ENCODE measurements at places on chromosomes 1 and 21.

DNA sequence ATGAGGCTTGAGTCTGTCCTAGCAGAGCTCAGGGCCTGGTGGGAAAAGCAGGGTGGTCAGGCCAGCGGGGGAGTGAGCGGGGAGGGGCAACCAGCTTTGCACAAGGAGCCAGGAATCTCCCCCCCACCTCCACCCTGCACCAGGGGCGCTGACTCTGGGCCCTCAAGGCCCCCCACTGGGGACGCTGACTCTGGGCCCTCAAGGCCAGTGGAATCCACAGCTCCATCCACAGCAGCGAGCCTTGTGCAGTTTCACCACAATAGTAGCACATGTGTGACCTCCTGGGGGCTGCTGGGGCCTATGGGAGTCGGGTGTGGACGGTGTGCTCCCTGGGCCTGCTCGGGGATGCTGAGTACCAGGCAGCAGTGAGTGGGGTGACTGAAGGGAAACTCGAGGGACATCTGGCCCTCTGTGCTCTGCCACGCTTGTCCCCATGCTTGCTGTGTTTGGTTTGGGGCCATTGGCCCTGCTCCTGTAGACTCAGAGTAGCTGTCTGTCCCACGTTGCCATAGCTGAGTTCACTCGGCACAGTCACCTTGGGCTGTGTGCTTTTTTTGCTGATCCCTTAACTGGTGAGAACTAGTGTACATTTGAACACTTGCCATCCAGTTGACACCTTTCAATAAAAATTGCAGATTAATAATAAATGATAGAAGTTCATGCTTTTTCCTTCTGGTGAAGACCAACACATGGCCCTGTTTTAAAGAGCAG is 89.2 kb downstream of the ADARB1 start:
- no peak for DNase-seq

DNA sequence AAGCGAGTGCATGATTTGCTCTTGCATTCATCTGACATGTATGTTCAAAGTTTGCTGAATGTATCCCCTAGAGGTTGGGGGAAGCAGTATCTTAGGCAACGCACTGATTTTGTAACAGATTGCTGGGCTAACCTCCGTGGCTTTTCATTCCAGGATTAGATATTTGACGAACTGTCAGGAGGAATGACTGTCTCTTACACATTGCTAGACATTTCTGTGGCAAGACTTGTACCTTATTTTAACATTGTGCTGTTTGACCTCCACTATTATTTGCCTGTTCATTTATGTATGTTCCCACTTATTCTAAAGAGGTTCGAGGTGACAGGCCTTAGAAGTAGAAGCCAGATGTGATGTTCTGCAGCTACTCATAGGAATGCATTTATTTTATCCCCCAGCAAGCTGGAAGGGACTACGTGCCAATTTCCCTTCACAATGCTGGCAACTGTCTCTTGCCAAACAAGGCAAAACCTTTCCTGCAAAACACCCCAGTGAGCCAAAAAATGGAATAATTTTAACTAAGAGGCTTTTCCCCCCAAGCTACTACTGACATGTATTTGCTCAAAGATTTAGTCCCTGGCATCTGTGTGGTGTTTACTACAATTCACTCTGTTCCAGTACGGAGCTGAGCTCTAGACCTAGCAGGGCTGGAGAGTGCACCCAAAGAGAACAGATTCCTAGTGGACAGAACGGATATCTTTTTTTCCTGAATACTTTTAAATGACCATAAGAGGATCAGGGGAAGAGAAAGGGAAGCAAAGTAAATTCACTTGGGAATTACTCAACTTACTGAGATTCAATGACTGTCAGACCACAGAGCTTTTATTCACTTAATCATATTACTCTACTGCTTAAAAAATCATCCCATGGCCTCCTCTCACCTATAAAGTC is 646.2 kb downstream of the SMYD3 start:
- DNase-seq: no peak

DNA sequence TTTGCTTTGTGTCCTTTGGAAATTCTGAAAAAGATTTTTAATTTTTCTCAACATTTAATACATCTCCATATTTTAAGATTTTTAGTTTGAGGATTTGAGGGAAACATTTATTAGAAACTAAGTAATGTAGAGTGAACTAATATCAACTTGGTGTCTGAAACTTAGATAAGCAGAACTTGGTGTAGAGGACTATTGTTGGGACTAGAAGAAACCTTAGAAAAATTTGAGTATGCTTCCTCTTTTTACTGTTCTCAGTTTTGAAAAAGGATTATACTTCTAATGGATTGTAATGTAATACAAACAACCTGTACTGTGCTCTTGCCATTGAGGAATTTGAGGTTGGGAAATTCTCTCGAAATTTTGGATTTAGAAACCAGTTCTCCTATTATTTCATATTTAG is 2.4 kb downstream of the FNBP1L start:
- no peak for DNase-seq

- DNase-seq: no peak
These were observed 49.1 kb downstream of the MCOLN2 start for GRCh38 chr1:84947536-84948410.

GRCh38 chr1:232499188-232499587 is 130.7 kb downstream of the SIPA1L2 start:
- DNase-seq: no peak

- no peak for DNase-seq
These were observed 226.0 kb upstream of the KAZN start for GRCh38 chr1:14372526-14372925.

- DNase-seq: no peak
These were observed 54.4 kb downstream of the SLC9A1 start for GRCh38 chr1:27100335-27101053.

- DNase-seq: no peak
These were observed 79.7 kb downstream of the SCCPDH start for GRCh38 chr1:246803883-246804282.

DNA sequence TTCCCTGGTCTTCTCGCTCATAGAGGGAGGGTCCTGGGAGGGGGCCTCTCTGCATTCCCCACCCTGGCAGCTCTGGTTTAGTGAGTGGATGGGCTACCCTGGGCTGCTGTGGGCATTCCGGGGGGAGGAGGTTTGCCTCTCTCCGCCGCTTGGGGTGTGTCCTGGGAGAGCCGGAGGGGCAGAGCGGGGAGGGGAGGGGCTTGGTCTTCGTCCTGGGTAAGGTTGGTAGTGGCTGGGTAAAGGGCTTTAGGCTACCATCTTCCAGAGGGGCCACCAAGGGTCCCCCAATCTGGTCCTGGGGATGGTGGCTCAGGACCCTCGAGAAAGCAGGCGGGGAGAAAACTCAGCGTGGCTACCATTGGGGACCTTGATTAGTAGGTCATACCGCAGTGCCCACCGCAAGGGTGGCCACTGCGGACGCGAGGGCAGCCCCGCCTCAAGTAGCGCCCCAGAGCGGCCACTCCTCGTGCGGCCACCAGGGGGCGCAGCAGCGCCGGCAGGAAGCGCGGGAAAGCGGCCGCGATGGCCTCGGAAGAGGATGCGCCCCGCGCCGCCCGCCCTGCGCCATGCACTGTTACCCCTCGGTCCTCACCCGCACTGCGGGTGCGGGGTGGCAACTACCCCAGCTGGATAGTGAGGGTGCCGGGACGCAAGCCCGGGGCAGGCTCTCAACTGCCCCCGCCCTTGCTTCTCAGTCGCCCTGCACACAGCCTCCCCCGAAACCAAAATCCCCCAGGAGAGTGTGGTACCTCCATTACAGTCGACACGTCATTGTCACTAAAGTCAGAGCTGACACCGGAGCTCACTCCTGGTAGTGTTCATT is 44.1 kb upstream of the SLC25A33 start:
- DNase-seq: peak; percentile 16
